ENCODE measurements at places on chromosomes 5 and 9. TPM values are rescaled to one million over a fixed set of nuclear protein-coding genes. Genes with fewer than 3 reads are reported as not detected.

DNA sequence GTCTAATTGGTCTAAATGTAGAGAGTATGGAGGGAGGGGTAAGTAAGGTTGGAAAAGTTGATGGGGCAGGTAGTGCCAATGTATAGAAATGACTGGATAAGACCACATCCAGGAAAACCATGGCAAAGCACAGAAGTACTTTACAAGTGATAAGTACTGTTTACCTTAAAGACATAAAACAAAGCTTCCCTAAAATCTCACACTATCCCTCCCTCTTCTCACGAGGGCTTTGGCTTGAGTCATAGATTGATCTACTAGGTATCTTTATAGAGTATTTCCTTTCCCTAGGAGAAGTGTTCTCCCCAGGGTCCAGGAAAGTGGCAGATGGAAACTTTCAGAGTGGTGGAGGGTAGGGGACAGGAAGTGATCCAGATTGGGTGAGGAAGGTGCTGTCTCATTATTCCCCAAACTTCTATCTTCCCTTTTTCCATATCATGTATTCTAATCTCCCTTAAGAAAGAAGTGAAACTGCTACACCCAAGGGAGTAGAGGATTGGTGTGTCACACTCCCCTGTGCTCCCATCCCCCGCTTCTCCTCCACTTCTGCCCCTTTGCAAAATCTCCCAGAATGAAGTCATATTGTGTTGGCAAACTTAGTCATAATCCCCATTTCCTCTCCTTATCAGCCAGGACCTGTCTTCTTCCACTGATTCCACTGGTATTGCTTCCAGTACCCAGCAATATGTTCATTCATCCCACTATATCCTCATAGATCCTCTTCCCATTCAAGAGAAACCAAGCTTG, 14.6 kb downstream of the IL33 start:
- H3K27me3 ChIP-seq, result no peaks in the 10 kb centered on the region
- DNase-seq, result no peak
- no peaks in the 10 kb centered on the region for H3K4me1 ChIP-seq
- H3K4me3 ChIP-seq, result no peak overlapping the region
- no peak overlapping the region for H3K27ac ChIP-seq
- no peaks in the 10 kb centered on the region for H3K36me3 ChIP-seq

DNA sequence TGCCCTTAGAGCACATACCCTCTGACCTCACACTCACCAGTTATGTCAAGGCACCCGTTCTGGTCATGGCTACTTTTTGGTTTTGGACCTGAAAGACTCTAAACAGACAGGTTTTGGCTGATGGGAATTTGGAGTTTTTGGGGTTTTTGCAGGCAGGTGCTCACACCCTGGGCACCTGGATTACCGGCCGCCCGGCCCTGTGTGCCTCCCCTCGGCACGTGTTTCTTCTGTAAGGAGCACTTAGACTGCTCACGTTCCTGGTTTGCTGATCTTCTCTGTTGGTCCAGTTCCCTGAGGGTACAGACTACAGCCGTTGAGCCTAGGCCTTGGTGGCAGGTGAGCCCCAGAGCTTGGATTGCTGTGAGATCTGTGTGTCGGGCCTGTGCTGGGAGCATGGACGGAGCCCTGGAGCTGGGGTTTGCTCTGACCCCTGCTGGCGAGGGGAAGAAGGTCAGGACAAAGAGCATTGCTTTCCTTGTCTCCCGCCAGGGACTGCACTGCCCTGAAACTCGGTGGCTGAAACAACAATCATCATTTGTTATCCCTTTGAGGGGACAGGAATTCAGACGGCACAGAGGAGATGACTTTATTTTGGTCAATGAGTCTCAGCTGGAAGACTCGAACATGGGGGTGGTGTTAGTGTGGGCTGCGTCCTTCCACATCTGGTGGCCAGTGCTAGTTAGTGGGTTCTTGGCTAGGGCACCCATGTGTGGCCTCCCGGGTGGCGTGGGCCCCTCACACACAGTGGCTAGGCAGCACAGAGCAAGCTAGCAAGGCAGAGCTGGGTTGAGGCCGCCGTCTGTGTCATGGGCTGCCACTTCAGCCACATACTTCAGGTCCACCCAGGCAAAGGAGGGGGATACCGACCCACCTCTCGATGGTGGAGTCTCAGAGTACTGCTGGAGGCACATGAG, 76.4 kb downstream of the EHMT1 start:
- no peak overlapping the region for H3K27ac ChIP-seq
- H3K27me3 ChIP-seq, result no peaks in the 10 kb centered on the region
- no peak for DNase-seq
- H3K36me3 ChIP-seq, result no peaks in the 10 kb centered on the region
- H3K4me1 ChIP-seq, result peaks cover 7% of the 10 kb centered on the region

GRCh38 chr5:174413567-174414314, 310.6 kb upstream of the MSX2 start:
- no peak for DNase-seq
- no peaks in the 10 kb centered on the region for H3K4me1 ChIP-seq
- no peak overlapping the region for H3K27ac ChIP-seq
- peaks cover 2% of the 10 kb centered on the region for H3K27me3 ChIP-seq

Gene GFI1B
- not detected for total RNA-seq

Gene FPGS
- total RNA-seq, result 89.3 TPM
